ENCODE measurements at places on chromosomes 6 and 20.

GRCh38 chr6:20693466-20694063, 159.3 kb downstream of the CDKAL1 start:
- DNase-seq, result no peak

DNA sequence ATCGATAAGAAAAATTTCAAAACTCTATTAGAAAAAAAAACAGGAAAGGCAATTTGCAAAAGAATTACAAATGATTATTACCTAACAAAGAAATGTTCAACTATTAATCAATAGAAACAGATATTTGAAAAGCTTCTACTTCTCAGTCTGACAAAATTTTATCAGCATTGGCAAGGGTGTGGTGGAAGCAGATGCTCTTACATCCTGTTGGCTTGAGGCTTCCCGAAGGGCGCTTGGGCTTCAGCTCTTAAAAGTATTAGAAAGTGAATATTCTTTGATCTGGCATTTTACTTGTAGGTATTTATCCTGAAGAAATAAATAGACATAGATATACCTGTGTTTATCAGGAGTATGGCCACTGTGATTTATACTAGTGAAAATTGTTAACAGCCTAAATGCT, 38.7 kb downstream of the SLC35D3 start:
- DNase-seq, result no peak

- DNase-seq, result peak; percentile 82
These were observed 118.0 kb downstream of the HFE start for GRCh38 chr6:26205161-26205624.

- DNase-seq, result no peak
These were observed 48.8 kb downstream of the SRC start for GRCh38 chr20:37394543-37395409.

GRCh38 chr6:71420095-71420692, 131.6 kb downstream of the OGFRL1 start:
- DNase-seq, result no peak

DNA sequence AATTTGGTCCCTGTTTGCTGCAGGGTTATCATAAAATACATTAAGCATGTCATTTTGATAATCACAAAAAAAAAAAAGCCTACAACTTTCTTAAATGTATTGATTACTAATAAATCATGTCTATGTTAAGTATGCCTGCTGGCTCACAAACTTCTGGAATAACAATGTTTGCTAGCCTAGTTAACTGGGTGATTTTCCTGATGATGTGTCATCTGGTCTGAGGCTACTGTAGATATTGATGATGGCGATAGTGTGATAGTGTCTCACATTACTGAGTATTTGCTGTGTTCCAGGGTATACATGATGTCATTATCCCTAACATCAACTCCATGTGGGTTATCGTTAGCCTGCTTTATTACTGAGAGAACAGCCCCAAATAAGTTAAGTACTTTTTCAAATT, 86.2 kb upstream of the VSTM2L start:
- DNase-seq, result no peak

GRCh38 chr6:138287144-138287955, 69.1 kb upstream of the PBOV1 start:
- DNase-seq, result no peak
